Activated T-cell treated with anti-CD3 and anti-CD28 coated beads, Interleukin-2, amount 50 U/mL, for 48 hours (primary cell): ENCODE measurements at places on chromosomes 12 and 14.

DNA sequence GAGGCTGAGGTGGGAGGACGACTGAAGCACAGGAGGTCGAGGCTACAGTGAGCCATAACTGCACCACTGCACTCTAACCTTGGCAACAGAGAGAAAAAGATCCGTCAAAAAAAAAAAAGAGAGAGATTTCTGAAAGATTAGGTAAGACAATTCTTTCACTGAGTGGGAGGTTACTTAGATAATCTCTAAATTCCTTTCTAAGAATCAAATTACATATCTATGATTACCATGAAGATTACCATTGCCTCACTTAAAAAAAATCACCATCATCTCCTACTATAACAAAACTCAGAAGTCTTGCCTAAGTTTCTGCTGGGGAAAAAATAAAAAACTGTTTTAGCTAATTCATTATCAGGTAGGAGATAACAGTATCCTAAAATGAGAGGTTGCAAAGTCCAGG lies 366.7 kb downstream of the DUSP6 start:
- no peak for DNase-seq

DNA sequence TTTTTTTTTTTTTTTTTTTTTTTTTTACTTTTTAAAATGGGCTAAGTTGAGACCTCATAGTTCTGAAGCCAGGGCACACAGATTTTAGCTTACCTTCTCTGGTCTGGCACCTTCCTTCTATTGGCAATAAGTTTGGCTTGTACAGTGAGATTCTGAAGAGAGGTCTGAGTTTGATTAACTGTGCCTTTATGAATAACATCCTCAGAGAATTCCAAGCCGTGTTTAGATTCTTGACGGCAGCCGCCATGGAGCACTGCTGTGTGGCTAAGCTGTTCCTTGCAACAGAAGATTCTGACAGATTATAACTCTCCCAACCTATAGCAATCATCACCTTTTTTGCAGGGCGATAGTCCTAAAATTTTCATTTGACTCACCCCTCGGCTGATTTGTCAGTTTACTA lies 354.9 kb upstream of the FAR2 start:
- DNase-seq = no peak

GRCh38 chr12:103530307-103531066 lies 34.7 kb upstream of the C12orf42 start:
- no peak for DNase-seq

DNA sequence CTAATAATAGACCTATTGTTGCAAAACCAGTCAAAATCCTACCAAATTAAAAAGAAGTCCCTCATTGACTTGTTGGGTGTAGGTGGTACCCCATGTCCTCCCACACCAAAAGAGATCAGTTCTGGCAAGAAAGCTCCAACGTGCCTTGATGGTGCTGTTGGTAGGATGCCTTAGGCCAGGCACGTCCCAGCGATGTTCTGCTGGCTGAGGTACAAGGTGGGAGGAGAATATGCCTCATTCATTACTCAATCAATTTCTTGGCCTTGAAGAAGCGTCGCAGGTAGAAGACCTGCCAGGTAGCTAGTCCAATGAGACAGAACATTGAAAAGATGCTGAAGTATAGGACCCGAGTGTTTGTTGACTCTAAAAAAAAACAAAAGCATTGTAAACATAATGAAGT lies 7.8 kb upstream of the NEK9 start:
- DNase-seq = no peak

DNA sequence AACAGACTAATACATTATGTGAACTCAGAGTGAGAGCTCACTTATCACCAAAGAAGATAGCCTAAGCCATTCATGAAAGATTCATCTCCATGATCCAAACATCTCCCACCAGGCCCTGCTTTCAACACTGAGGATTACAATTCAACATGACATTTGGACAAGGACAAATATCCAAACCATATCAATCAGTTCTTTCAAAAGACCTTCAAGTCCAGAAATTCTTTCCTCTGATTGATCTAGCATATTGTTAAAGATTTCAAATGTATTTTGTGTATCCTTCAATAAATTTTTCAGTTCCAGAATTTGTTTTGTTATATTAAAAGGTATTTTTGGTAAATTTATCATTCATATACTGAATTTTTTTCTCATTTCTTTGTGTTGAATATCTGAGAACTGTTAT lies 1055.8 kb downstream of the SLC6A15 start:
- no peak for DNase-seq

DNA sequence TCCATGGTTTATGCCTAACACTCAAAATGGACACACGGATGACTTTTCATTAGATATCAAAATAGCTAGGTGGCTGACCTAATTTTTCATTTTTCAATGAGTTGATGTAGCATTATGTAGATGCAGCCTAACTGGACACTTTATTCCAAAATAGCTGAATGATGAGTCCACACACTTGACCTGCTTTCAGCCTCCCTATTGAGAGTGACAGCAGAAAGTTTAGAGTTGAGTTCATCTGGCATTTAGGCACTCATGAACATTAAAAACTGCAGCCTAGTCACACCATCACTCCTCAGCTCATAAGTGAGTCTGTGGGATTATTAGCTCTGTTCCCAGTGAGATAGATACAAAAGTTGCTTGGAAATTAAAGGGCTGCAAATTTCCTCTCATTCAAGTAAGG lies 307.3 kb upstream of the PRKD1 start:
- no peak for DNase-seq
